ENCODE measurements at places on chromosomes 5 and 9.
A peak's percentile ranks its signal among the peaks of the same experiment; 100 is the strongest.

GRCh38 chr9:37969130-37969529 is 65.2 kb upstream of the SLC25A51 start:
- no peak for DNase-seq

- DNase-seq, result no peak
Observed at GRCh38 chr5:32850817-32851496, 139.8 kb downstream of the NPR3 start.

GRCh38 chr5:38478878-38479277 is 77.6 kb downstream of the LIFR start:
- DNase-seq, result no peak

DNA sequence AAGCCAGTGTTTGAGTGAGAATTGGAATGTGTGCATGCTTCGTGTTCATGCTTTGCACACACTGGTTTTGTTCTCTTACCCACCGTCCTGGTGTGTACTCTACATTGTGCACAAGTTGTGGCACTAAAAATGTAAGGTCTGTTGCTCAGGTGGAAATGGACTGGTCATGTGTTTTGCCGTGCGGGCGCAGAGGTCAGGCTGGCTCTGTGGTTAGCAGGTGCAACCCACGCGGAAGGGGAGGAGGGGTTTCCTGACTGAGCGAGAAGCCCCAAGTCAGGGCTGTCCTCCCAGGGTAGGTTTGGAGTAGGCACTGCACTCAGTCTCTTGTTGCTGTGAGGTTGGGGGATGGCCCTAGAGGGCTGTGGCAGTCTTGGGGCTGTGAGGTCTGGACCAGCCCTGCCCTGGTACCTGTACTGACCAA is 86.6 kb downstream of the EHMT1 start:
- peak; percentile 8 for DNase-seq

DNA sequence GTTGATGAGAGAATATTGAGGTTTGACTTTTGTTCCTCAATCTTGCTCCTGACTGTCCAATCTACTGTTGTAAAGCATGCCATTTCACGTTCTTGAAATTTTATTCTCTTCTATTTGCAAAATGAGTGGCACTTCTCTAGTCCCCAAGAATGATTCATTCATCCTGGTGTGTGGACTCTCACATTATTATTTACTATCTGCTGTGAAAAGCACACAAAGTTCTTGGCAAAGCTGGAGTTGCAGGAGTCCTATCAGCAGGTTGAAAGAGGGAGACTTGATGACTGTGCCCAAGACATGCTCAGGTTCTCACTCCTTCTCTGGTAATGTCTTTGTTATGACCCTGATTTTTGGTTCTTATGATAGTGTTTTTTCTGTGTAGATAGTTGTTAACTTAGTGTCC is 382.6 kb downstream of the DMRTA1 start:
- DNase-seq, result no peak

GRCh38 chr9:6944093-6944551 is 186.3 kb downstream of the KDM4C start:
- DNase-seq, result no peak

DNA sequence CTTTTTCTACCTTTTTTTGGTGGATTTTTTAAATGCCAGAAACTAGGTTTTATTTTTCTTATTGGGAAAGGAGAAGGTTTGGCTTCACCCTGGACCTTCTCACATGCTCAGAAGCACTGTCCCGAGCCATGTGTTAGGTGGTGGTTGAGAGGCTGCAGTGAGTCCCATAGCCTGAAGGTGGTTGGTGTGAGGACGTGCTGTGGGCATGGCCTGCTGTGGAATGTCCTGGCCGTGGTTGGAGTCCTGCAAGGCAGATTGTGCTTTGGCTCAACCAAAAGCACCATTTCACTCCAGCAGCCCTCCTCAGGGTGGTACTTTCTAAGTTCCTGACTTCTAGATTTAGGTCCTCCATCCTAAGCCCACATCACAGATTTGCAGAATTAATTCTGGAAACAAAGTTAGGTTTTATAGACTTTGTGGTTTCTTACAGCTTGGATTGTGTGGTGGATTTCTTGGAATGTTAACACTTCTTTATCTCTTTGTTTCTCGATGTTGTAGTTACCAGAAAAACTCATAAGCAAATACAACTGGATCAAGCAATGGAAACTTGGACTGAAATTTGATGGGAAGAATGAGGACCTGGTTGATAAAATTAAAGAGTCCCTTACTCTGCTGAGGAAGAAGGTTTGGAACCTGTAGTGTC is 22.6 kb downstream of the OTULIN start:
- DNase-seq, result no peak

GRCh38 chr9:95581900-95582299 is 65.1 kb upstream of the PTCH1 start:
- DNase-seq, result no peak

- no peak for DNase-seq
Observed at GRCh38 chr9:115211413-115212124, 93.6 kb upstream of the TNC start.

DNA sequence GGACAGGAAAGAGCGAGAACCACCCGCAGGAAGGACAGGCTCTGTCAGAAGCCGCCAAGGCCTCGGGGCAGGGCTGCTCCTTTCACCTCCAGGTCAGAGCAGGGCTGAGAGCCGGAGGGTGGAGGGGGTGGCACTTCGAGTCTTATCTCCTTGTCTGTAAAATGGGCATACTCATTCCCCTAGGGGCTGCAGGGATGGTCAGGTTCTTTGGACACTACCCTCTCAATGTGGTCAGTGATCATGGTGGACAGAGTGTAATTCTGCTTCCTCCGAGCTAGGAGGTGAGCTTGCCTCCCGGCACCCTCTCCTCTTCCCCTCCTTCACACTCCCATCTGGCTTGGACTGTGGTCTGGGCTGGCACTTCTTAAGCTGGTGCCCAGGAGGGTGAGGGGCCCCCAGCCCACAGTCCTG is 39.6 kb downstream of the RGS3 start:
- DNase-seq, result no peak

DNA sequence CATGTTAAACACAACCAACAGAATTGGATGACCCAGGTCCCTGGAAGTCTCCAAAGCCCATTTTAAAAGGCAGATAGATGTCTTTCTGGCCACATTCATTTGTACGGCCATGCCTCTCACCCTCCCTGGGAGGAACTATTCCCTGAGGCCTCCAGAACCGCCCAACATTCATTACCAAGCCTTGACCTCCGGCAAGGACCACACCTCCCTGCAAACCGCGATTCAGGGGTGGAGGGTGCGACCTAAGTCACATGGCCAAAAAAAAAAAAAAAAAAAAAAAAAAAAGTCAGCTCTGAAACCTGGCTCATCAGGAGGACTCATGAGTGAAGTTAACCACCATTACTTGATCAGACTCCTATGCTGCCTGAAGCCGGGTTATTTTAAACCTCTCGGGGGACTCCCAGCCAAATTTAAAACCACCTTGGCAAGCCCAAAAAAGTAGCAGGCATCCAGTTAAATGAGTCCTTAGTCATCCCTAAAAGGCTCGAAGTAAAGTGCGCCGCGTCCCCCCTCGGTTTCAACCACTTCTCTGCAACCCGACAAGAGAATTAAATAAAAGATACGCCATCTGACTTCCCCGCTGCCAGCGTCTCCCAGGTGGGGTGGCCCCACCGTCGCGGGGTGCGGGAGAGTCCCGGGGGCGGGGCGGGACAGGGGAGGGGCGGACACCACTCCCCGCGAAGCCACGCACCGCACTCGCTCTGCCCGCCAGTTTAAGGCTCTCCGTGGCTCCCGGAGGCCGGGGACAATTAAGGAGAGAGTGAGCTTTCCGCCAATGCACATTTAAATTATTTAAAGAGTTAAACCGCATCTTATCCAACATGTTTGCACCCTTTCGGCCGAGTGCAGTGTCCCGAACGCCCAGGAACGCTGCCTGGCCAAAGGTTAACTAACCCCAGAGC is 2.3 kb downstream of the KLF9 start:
- DNase-seq, result peak; percentile 71

DNA sequence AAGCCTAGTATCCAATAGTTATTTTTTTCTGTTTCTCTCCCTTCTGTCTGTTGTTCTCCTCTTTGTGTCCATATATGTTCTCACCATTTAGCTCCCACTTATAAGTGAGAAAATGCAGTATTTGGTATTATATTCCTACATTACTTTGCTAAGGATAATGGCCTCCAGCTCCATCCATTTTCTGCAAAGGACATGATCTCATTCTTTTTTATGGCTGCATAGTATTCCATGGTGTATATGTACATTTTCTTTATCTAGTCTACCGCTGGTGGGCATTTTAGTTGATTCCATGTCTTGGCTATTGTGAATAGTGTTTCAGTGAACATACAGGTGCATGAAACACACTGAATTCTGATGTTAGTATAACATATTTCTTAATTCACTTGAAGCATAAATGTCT is 348.9 kb upstream of the TRPC7 start:
- DNase-seq, result no peak

DNA sequence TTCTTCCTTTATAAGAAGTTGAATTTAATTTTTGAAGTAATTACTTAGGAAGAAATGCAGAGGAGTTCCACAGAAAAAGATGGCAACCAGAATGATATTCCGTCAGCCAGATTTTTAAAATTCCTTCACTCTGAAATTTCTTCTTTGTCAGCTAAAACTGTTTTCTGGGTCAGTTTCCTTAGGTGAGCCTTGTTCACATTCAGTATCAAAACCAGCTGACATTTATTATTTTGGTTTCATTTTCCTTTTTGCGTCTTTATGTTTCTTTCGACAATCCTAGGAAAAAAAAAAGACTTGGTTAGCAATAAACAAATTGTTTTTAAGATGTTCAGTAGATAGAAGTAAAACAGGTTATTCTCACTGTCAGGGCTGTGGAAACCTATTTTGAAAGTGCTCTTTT is 4.1 kb upstream of the IARS1 start:
- DNase-seq, result no peak

- DNase-seq, result no peak
Observed at GRCh38 chr9:127523312-127523851, 72.1 kb downstream of the LRSAM1 start.
